ENCODE measurements at places on chromosomes 1 and 21.

- no peak for DNase-seq
Measured at GRCh38 chr1:7449750-7450149, 321.3 kb upstream of the VAMP3 start.

GRCh38 chr1:117632269-117633067, 26.6 kb downstream of the TENT5C start:
- peak; percentile 68 for DNase-seq

DNA sequence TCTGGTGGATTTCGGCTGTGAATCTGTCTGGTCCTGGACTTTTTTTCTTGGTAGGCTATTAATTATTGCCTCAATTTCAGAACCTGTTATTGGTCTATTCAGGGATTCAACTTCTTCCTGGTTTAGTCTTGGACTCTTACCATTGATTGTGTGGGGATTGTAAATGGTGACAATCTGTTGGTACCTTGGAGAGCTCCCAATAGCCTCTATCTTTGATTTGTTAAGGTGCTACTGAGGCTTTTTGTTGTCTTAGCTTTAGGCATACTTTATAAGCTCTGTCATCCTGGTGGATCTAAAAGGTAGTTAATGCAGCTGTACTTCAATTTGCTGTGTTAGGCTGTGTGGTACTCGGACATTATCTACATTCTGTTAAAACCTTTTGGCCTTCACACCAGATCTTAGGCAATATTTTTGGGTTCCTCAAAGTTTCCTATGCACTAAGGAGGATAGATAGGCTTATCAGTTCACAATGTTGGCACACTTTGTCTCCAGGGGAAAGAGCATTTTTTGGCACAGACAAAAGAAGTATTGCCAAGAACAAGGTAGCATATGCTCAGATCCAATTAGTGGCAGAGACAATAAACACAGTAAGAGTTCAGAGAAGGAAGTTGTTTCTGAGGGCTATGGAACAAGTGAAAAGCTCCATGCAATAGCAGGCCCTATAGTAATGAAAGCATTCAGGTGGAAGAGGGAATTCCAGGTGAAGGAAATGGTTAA, 230.4 kb downstream of the PDE4B start:
- DNase-seq, result no peak

- DNase-seq, result no peak
Measured at GRCh38 chr1:21157054-21157453, 19.6 kb downstream of the EIF4G3 start.

GRCh38 chr21:29182691-29183092, 52.2 kb downstream of the MAP3K7CL start:
- no peak for DNase-seq

DNA sequence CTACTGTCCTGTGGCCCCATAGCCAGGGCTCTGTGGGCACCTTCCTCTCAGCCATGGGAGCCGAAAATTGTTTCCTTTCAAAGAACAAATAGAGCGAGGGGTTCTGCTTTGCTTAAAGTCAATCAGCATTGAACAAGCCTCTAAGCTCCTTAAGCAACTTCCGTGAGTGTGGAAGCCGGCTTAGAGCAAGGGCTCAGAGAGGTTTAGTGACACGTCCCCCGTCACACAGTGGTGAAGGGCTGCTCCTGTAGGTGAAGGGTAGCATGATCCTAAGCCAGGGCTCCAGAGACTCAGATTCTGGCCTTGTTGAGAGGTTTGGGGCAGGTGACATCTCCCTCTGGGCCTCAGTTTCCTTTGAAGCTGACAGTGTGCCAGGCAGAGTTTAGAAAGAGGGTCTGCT, 94.0 kb upstream of the WNT4 start:
- no peak for DNase-seq

GRCh38 chr1:79430437-79430836, 423.9 kb upstream of the ADGRL4 start:
- DNase-seq, result no peak

DNA sequence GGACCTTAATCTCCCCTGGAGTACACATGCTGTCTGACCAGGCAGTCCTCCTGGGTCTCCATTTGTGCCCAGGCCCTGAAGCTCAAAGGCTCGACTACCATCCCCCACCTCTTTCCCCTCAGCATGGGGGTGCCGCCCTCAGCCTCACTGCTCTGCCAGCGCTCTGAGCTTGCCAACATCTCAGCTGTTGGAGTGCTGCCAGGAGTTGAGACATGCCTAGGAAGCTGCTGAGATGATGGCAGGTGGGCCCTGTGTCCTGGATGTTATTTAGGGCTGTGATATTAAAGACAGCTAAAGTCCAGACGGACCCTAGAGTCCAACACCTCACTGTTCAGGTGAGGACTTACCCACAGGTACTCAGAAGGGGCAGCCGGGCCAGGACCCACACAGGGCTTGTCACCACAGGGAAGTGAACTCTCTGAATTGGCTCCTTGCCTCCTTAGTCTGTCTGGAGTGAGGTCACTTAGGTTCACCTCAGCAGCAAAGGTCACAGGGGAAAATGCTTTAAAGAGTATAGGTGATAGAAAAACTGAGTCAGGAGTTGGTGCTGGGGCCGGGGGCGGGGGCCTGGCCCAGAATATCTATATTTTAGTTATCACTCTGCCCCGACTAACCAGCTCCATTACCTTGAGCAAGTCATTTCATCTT, 19.7 kb upstream of the KCNC4 start:
- no peak for DNase-seq

DNA sequence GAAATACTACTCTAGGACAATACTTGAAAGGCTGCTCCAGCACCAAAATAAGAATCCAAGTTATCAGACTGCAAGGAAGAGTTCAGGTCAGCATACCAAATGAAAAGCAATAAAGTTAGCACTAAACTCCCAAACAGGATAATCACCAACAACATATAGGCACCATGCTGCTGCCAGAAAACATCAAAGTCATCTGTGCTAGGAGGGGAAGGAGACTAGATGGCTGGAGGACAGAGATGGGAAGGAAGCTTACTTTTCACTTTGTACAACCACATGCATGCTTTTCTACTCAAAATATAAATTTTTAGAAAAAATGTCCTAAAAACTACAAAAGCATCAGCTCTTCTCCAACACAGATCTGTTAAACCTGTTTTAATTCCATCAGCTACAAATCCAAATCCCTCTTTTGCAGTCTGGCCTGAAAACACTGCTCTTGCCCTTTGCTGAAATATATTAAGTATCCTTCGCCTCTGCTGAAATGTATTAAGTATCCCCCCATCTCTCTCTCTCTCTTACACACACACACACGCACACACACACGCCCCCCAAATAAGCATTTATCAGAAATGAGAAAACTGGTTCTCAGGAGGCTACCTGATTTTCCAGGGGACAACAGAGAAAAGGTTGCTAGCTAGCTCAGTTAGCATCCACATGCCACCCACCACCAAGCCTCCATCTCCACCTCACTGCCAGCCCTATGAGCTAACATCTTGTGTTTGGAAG, 1.5 kb downstream of the GATAD2B start:
- no peak for DNase-seq

GRCh38 chr1:167345386-167345733, 124.7 kb downstream of the POU2F1 start:
- no peak for DNase-seq

- DNase-seq, result no peak
Measured at GRCh38 chr1:17881761-17882160, 126.6 kb downstream of the ACTL8 start.

GRCh38 chr1:228778026-228778425, 42.7 kb downstream of the RHOU start:
- DNase-seq, result no peak

GRCh38 chr1:230149751-230150584, 82.9 kb downstream of the GALNT2 start:
- DNase-seq, result peak; percentile 68

- no peak for DNase-seq
Measured at GRCh38 chr1:117146575-117147340, 25.2 kb upstream of the TRIM45 start.

GRCh38 chr1:6358757-6359201, 34.8 kb downstream of the ACOT7 start:
- peak; percentile 73 for DNase-seq

DNA sequence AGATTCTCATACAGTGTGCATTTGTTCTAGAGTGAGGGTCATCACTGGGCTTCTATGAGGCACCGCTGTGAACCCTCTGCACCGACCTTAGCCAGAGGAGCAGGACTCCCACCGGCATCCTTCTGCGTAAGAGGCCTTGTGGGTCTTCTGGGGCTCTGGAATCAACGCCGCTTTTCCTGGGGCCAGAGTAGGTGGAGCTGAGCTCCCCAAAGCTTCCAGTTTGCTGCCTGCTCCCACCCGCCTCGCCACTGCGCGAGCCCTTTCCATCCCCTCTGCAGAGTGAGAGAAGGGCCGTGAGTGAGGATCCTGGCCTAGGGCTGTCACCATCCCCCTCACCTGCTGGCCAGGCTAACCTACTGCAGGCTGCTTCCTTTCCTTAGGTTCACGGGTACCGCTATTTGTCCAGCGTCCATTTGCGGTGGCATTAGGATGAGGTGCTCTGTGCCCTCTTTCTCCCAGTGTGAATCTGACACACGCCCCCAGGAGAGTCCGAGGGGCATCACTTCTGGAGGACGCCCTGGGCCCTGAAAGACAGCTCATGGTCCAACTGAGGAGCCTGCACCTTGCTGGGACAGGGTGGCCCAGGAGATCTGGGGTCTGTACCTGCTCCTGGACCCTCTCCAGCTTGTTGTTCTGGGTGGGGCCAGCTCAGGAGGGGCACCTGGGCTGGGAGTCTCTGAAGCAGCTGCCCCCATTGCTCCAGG, 36.2 kb downstream of the UMODL1 start:
- no peak for DNase-seq

- no peak for DNase-seq
Measured at GRCh38 chr21:29601047-29601446, 302.3 kb downstream of the BACH1 start.

GRCh38 chr1:3217181-3217641, 148.2 kb downstream of the PRDM16 start:
- no peak for DNase-seq

GRCh38 chr1:31218705-31219104, 21.0 kb downstream of the NKAIN1 start:
- no peak for DNase-seq

DNA sequence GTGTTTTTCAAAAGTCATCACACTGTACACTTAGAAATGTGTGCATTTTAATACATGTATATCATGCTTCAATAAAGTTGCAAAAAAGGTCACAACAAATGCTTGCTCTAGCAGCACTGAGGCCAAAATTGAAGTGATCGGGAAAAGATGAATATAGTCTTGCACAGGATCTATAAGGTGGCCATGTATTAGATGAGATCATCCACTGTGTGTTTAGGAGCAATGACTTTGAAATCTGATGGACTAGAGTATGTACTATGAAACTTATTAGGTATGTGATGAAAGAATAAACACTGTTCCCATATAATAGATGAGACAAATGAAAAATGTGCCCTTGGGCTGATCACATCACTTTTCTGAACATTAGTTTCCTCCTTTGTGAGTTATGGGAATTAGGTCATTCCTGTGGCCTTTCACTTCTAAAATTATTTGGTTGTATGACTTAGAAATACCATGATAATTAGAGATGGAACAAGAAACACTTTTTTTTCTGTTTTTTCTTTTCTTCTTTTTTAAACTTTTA, 984.6 kb downstream of the ADGRL2 start:
- DNase-seq, result no peak

- peak; percentile 23 for DNase-seq
Measured at GRCh38 chr21:31974454-31974985, 101.7 kb downstream of the HUNK start.

DNA sequence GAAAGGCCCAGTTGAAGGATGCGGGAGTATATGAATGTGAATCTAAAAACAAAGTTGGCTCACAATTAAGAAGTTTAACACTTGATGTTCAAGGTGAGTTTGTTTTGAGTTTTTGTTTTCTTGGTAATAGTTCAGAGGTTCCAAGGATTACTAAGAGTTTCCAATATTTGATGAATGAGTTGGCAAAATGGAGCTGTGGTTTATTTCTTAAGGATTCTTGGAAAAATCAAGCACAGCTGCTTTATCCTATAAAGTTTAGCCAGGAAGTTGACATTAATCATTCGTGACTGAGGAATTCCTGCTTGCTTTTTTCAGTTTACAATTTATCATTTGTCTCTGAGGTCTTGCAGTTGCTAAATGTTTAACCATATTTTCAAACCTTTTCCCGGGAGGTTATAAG, 15.1 kb downstream of the VCAM1 start:
- no peak for DNase-seq

GRCh38 chr1:11908095-11908675, 18.0 kb downstream of the KIAA2013 start:
- peak; percentile 99 for DNase-seq

DNA sequence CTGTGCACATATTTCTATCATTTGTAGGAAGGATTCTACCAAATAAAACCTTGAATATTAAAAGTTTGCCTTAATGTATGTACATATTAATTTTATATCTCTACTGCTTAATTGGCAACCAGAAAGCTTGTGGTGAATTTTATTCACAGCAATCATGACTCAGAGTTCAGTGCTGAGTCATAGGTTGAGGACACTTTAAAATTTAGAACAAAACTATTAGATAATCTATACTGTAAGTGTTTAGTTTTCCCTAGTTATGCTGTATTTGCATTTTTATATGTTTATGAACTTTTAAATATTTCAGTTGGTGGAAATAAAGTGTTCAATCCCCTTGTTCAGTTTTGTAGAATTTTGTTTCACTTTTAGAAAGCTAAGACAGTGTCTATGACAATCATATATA, 841.5 kb downstream of the KCNT2 start:
- DNase-seq, result no peak

DNA sequence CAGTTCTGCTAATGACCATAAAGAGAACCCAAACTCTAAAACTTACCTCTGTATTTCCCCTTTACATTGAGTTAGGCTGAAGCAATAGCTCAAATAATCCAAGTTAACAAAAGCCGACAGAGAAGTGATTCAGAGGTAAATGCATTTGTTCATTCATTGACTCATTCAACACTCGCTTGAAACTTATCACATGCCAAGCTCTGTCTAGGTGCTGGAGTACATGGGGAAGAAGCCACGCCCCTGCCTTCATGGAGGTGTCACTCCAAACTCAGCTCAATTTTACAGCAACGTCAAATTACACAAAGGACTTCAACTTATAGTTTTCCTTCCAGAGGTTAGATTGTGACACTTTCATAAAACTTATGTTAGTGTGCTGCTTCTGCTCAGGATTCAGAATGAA, 45.8 kb downstream of the SLC25A24 start:
- DNase-seq, result no peak

DNA sequence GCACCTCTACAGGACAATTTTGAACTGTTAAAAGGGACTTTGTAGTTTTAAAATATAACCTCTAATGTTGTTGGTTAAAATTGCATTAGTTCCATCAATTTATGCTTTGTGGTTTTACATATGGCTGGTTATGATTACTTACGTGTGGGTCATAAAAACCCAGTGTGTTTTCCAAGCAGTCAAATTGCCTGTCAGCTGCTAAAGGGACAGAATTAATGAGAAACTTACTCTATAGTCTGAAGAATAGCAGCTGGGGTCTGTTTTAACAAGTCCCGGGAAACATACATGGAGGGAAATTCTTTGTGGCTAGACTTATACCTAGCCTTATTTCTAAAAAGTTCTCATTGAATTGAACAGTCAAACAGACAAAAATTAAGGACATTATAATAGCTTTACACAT, 820.9 kb upstream of the ADGRL4 start:
- no peak for DNase-seq

Measured in GM12865 (cell line).